A172 (cell line): ENCODE measurements at places on chromosomes 6 and 20. TPM values are rescaled to one million over a fixed set of nuclear protein-coding genes. Genes with fewer than 3 reads are reported as not detected.

- DNase-seq, result no peak
Observed at GRCh38 chr6:120614723-120615122, 719.6 kb downstream of the TBC1D32 start.

- no peak for DNase-seq
Observed at GRCh38 chr6:106724337-106724736, 95.0 kb downstream of the QRSL1 start.

GRCh38 chr6:88919032-88919431 lies 44.4 kb downstream of the RNGTT start:
- DNase-seq, result no peak

DNA sequence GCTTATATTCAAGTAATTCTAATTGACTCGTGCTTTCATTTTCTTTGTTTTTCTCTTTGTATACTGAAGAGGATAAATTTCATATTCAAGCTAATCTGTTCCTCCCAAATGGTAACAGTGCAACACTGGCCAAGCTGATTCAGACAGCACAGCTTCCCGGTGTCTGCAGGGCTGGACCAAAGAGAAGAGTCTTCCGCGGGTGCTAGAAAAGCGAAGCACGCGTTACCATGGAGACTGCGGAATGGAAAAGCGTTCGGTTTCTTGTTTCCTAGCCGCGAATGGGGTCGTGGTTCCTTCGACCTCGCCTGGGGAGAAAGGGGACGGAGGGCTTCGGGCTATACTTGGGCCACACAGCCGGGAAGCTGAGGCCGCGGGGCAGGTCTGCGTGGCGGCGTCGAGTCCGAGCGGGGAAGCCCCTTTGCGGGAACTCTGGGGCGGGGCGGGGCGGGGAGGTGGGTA lies 6.2 kb upstream of the ZNF311 start:
- peak; percentile 44 for DNase-seq

SLC16A10 gene
- total RNA-seq, result 0.41 and 2.6 TPM in 2 replicates

DZANK1 gene
- total RNA-seq, result 1.7 and 2.9 TPM in 2 replicates
